Parietal lobe (tissue), 2 donors: ENCODE measurements at places on chromosomes 16 and 17. TPM values are rescaled to one million over a fixed set of nuclear protein-coding genes. Genes with fewer than 3 reads are reported as not detected.

PLA2G10 gene
- not detected for total RNA-seq

PPL gene
- total RNA-seq = 0.94 TPM

KCNAB3 gene
- total RNA-seq = 7.5 TPM

GNG13 gene
- total RNA-seq = not detected

C16orf54 gene
- 0.31 TPM for total RNA-seq

HS3ST4 gene
- 14.1 TPM for total RNA-seq

ACE gene
- 7.5 TPM for total RNA-seq

IRX5 gene
- total RNA-seq = not detected

SP6 gene
- total RNA-seq = not detected

CCL3 gene
- 2.8 TPM for total RNA-seq

KRT33B gene
- not detected for total RNA-seq

NLRC5 gene
- total RNA-seq = 5.9 TPM

NPIPA2 gene
- 3.8 TPM for total RNA-seq

ZP2 gene
- not detected for total RNA-seq

KRTAP4-5 gene
- not detected for total RNA-seq

ADAM11 gene
- 23.2 TPM for total RNA-seq

TPSB2 gene
- not detected for total RNA-seq

NOXO1 gene
- total RNA-seq = 2.8 TPM

SLC16A13 gene
- 0.31 TPM for total RNA-seq

PRSS21 gene
- total RNA-seq = not detected

INTS2 gene
- total RNA-seq = 38.8 TPM

EPN3 gene
- total RNA-seq = 0.63 TPM

SLC5A11 gene
- not detected for total RNA-seq

UTS2R gene
- total RNA-seq = not detected

KRTAP4-9 gene
- not detected for total RNA-seq

SPNS3 gene
- not detected for total RNA-seq

TRPV3 gene
- total RNA-seq = 0.94 TPM

HEXIM1 gene
- 7.2 TPM for total RNA-seq

KRTAP4-12 gene
- not detected for total RNA-seq

ARHGDIG gene
- total RNA-seq = 60.1 TPM

PPP1R27 gene
- not detected for total RNA-seq

NKIRAS2 gene
- total RNA-seq = 36.6 TPM

XAF1 gene
- total RNA-seq = 3.8 TPM

HOXB6 gene
- not detected for total RNA-seq

DPEP2 gene
- not detected for total RNA-seq

YPEL3 gene
- 29.1 TPM for total RNA-seq

SPATA32 gene
- total RNA-seq = not detected

IQCK gene
- 20.0 TPM for total RNA-seq

PRKCA gene
- 61.0 TPM for total RNA-seq

CETP gene
- 0.94 TPM for total RNA-seq
